ENCODE measurements at places on chromosomes 5 and 9. TPM values are rescaled to one million over a fixed set of nuclear protein-coding genes. Genes with fewer than 3 reads are reported as not detected.

Gene GFI1B
- total RNA-seq: 13.6 TPM

Gene NEUROG1
- total RNA-seq: not detected

Gene GPSM1
- total RNA-seq: 2.6 TPM

Gene F2RL2
- 0.10 TPM for total RNA-seq

Gene OR13D1
- 0.21 TPM for total RNA-seq

Gene MSANTD3
- total RNA-seq: 14.0 TPM

Gene INSL6
- not detected for total RNA-seq

Gene WHRN
- 4.7 TPM for total RNA-seq

Gene HEMGN
- 8.6 TPM for total RNA-seq

Gene OR2S2
- total RNA-seq: not detected

Gene MZB1
- 2.9 TPM for total RNA-seq

Gene ARSK
- 2.6 TPM for total RNA-seq

Gene ABCA2
- 14.7 TPM for total RNA-seq

Gene CEP78
- total RNA-seq: 22.9 TPM

Gene DIRAS2
- not detected for total RNA-seq

Gene PAEP
- not detected for total RNA-seq

Gene GARIN3
- not detected for total RNA-seq

Gene UBE2QL1
- not detected for total RNA-seq

Gene TAF9
- 63.2 TPM for total RNA-seq

Gene REXO4
- 9.0 TPM for total RNA-seq

Gene CEL
- total RNA-seq: 0.21 TPM

Gene FOXD4L4
- total RNA-seq: not detected

Gene SPRY4
- not detected for total RNA-seq

Gene FGF18
- total RNA-seq: 0.10 TPM

Gene PCDHAC2
- total RNA-seq: not detected

Gene SLC44A1
- 8.2 TPM for total RNA-seq

Gene FAM81B
- total RNA-seq: 1.8 TPM

Gene SAPCD2
- total RNA-seq: 3.3 TPM

Gene OR13C4
- total RNA-seq: not detected

Gene ZDHHC11B
- 0.73 TPM for total RNA-seq

Gene FIBCD1
- not detected for total RNA-seq

Gene PCDHGC3
- total RNA-seq: 0.42 TPM

Gene FST
- 0.84 TPM for total RNA-seq

Gene CMBL
- 0.10 TPM for total RNA-seq

Gene ADAMTS6
- 4.9 TPM for total RNA-seq

Gene NPR3
- total RNA-seq: 0.52 TPM

Measured in mononuclear cell (primary cell).